ENCODE measurements at places on chromosomes 1 and 21. TPM values are rescaled to one million over a fixed set of nuclear protein-coding genes. Genes with fewer than 3 reads are reported as not detected.

Gene NPHS2
- not detected for total RNA-seq

Gene CLDN8
- total RNA-seq, result not detected

Gene BMP8B
- 0.67 TPM for total RNA-seq

Gene KIF21B
- total RNA-seq, result 143 TPM

Gene PDC
- not detected for total RNA-seq

Gene LAMC2
- total RNA-seq, result not detected

Gene FAF1
- 70.3 TPM for total RNA-seq

Gene CD48
- 386 TPM for total RNA-seq

Gene LINGO4
- total RNA-seq, result not detected

Gene DYRK3
- total RNA-seq, result 2.7 TPM

Gene PRDM2
- 75.2 TPM for total RNA-seq

Gene BLACAT1
- 0.51 TPM for total RNA-seq

Gene KCNK1
- not detected for total RNA-seq

Gene GPN2
- 30.1 TPM for total RNA-seq

Gene GIPC2
- 0.44 TPM for total RNA-seq

Data from activated naive CD8-positive, alpha-beta T cell treated with anti-CD3 and anti-CD28 coated beads, Interleukin-2, amount 10 ng/mL, durations not matched to agents 7 days and 5 days (primary cell).